Activated CD4-positive, CD25-positive, alpha-beta regulatory T cell treated with anti-CD3 and anti-CD28 coated beads, Interleukin-2, amount 50 U/mL, for 72 hours (primary cell): ENCODE measurements at places on chromosomes 7 and 10.

DNA sequence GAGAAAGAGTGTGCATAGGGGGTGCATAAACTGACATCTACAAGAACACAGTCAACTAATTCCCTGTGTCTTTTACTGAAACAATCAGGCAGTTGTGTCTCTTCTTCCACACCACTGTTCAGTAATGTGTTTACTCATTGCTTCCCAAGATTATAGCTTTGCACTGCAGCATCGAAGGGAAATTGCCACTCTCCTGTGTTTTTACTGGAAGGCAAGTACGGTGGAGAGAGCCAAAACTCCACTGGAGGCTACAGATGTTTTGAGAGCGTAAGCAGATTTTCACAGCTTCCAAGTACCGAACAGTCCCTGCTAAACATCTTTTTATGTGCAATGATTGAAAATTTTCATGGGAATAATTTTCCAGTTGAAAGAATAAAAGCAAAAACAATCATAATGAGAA, 510.5 kb upstream of the AKR1E2 start:
- no peak for DNase-seq

DNA sequence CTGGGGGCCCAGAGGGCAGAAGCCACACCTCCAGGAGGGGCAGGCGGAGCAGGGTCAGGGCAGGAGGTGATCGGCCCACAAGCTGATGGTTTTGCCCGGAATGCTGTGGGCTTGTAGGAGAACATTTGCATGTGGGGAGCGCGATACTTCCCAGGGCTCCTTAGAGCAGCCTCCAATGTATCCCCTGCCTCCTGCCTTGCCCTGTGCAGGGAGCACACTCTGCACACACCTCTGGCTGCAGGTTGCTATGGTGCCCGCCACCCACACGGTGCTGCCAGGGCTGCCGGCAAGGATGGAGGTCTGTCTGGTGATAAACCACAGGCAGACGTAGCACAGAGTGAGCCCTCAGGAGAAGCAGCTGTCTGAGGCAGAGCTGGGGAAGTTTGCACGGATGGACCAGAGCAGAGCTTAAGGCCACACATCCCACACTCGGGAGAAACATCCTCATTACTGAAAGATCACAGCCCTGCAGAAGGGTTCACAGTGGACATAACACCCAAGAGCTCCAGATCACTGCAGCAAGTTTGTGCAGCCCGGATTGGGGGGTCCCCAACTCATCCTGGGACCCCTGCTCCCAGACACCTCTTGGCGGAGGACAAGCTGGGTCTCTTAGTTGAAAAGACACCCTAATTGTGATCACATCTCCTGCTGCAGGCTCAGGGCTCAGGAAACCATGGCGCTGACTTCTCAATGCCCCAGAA, 41.8 kb downstream of the VIPR2 start:
- peak; percentile 26 for DNase-seq

GRCh38 chr7:43430411-43430810, 152.5 kb upstream of the STK17A start:
- DNase-seq: no peak

DNA sequence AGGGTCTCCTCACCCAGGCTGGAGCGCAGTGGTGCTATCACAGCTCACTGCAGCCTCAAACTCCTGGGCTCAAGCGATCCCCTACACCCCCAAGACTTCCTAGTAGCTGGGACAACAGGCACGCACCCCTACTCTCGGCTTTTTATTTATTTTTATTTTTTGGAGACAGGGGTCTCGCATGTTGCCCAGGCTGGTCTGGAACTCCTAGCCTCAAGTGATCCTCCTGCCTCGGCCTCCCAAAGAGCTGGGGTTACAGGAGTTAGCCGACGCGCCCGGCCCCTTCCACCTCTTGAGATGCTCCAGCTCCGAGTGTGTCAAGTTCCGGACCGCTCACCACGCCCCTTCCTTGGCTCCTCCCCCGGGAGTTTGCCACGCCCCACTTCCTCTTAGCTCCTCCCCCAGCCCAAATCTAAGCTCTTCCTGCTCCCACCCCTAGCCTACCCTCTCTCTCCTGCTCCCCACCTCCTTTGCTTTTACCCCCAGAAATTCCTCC, 6.3 kb downstream of the NAT16 start:
- peak; percentile 71 for DNase-seq

- DNase-seq: no peak
Observed at GRCh38 chr10:113681533-113682470, 2.1 kb downstream of the CASP7 start.
